ENCODE measurements at places on chromosomes 4 and X.

- no peak for DNase-seq
These were observed 57.7 kb upstream of the SLC7A11 start for GRCh38 chr4:138299881-138300280.

- DNase-seq = no peak
These were observed 61.0 kb downstream of the ENOPH1 start for GRCh38 chr4:82491251-82491960.

DNA sequence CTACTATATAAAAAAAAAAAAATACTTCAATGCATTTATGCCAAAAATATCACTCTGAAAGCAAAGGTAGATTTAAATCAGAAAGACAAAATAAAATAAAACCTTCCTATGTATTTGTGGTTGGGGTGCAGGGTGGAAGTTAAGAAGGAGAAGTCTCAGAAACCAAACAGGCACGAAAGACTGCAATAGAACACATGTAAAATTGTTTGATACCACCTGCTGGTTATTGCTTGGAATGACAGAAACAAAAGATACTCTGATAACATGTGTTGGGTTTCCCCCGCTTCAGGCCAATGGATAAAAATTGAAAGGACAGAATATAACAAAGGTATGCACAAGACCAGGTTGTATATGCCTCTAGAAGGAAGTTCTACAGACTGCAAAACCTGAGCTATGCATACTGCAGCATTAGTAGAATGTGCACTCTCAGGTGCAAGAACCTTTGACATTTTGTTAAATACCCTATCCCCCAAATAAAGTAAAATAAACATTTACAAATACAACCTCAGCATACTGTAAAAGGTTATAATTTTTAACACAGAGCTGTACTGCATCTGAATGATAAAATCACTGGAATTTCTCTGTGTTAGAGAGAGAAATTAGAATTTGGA is 118.8 kb downstream of the GABRA2 start:
- DNase-seq = no peak

GRCh38 chr4:150173982-150174398 is 95.7 kb downstream of the DCLK2 start:
- no peak for DNase-seq

GRCh38 chrX:45602151-45602550 is 401.5 kb upstream of the DIPK2B start:
- DNase-seq = no peak

DNA sequence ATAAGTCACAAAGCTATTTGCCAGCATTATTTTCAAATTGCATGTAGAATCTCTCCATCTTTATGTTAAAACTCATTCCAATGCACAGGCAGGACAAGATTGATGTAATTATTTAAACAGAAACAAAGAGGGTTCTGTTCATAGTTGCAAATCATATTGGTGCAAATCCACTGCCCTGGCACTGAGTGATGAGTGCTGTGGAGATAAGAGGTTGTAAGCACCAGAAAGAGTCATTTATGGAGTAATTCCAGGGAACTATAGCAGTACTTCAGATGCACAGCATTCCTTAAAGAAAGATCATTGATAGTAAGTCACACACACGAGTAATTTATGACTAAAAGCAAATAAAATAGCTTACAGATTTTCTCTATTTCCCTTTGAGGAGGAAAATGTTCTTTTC is 337.7 kb upstream of the CTSO start:
- DNase-seq = no peak

DNA sequence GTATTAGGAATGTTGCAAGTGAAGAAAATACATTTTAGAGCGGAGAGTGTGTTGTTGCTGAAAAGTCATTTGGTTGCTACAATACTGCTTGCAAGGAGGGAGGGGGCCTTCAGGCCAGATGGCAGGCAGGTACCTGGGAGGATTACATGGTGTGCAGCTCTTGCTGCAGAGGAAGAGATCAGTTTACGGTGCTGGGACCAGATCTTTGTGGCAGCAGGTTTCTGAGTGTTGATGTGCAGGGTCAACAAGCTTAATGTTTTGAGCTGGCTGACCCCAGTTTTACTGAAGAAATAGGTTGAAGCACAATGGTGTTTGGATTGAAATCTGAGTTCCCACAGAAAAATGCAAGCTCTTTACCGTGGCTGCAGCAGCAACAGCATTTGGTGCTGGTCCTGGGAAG is 96.4 kb upstream of the DDIT4L start:
- no peak for DNase-seq

DNA sequence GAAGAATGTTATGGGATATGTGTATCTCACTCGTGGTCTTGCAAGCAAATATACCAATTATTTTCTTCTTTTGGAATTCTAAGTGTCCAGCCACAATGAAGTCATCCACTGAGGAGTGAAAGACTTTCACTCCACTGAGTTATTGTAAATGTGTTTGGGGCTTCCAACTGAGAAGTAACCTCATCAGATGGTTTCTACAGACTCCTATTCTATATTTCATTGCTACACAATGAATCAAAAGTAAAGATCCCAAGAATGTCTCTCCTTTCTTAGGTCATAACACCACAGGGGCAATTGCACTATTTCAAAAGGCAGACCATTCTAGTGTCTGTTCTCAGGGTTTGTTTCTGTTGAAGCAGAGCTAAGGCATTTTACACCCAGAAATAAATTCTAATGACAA is 12.3 kb upstream of the VCX2 start:
- no peak for DNase-seq

GRCh38 chrX:39513836-39514235 is 583.9 kb downstream of the BCOR start:
- no peak for DNase-seq

- DNase-seq = no peak
These were observed 1.2 kb downstream of the TFE3 start for GRCh38 chrX:49041744-49042580.

DNA sequence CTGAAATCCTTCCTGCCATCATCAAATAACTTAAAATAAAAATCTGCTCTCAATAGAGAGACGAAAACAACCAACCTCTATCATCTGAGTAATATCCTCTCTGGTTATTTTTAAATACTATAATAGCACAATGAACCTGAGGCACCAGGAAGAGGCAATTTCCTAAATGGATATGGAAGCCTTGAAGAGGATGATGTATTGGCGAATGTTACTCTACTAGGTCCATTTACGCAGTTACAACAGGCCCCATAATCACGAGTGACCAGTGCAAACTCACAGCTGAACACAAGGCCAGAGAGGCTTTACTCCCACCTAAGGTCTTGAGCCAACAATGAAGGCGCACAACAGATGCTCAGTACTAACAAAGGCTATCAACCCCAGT is 678.8 kb upstream of the NR3C2 start:
- no peak for DNase-seq

DNA sequence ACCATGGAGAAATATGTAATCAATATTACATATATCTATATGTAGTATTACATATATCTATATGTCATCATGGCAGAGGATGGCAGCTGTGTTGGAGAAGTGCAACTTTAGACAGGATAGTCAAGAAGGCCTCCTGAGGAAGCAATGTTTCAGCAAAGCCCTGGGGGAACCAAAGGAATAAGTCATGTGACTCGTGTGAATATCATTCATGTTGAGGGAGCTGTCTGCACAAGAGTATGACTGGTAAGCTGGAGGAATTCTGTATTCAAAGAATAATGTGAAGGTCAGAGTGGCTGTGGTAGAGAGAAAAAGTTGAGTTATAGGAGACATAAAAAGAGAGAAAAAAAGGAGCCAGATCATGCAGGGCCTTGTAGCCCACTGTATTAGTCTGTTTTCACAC is 92.9 kb upstream of the EDNRA start:
- no peak for DNase-seq

DNA sequence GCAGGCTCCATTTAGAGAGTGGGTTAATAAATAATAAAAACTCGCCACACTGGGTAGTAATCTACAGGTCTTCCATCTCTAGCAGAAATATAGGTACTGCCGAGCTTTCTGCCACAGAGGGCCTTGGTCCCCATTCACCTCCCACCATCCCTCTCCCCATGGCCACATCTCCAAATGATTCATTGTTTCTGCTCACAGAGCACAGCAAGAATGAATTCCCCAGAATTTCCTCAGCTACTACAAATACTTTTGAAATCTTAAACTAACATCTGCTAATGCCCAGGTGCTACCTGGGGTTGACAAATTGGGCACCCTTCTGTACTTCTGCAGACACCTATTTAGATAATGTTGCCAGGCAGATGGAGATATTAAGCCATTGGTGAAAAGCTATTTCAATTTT is 5.1 kb downstream of the PHEX start:
- DNase-seq = no peak

DNA sequence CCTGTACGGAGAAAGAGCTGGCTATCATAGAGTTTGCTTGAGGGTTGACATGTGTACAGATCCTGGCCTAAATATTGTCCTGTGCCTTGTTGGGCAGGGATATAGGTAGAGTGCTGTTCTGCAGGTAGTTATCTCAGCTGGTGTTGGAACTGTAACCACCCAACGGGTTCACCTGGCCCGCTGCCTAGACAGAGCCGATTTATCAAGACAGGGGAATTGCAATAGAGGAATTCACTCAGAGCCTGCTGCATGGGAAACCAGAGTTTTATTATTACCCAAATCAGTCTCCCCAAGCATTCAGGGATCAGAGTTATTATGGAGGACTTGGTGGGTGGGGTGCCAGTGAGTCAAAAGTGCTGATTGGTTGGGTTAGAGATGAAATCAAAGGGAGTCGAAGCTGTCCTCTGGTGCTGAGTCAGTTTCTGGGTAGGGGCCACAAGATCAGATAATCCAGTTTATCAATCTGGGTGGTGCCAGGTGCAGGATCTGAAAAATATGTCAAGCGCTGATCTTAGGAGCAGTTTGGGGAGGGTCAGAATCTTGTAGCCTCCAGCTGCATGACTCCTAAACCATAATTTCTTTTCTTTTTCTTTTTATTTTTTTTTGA is 42.5 kb upstream of the XIAP start:
- DNase-seq = no peak

DNA sequence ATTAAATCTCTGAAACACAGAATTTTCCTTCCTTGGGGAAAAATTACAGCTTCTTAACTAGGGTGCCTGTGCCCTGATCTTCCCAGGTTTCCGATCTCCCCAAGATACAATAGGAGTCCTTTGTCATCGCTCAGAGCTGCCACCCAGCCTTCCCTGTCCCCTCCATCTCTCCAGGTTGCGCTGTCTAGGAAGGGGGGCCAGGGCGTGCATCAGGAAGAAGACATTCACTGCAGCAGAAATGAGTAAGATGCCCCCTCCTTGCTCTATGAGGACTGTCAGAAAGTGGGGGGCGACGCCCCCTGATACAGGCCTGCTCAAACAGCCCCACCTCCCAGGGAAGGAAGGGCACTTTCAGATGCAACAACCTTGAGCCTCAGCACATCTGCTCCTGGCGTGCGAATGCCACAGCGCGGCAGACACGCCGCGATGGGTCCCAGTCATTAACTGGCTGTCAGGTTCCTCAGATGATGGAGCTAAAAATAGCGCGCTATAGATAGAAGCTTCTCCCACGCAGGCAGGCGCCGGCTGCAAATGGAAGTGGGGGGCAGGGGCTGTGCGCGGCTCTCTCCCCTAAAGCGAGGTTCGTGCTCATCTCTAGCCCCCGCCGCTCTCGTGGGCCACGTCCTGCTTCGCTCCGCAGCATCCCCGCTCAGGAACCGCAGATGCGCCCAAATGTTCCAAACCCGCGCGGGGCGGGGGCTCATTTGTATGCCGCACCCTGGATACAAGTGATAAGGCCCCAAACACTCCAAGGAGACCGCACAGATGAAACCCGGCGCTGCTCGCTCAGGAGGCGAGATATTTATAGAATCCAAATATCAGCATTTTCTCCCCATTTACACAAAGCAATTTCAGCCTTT is 57.6 kb upstream of the LGI2 start:
- DNase-seq = no peak

DNA sequence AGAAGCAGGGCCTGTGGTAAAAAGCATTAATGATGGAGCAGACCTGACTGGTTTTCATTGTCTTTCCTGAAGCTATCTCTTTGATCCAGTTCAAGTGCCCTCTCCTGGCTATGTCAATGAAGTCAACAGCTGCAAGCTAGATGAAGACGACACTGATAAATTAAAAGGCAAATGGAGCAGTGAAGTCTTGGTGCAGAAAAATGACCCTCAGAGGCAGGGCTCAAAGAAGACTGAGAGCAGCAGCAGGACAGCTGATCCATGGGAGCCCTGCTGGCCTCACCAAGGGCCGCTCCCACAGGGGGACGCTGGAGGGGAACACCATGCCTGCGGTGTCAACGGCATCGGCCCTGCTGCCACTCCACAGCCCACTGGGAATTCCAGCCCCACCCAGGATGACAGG is 96.2 kb downstream of the RELL1 start:
- DNase-seq = no peak

GRCh38 chr4:155973639-155974475 is 20.2 kb upstream of the CTSO start:
- no peak for DNase-seq

DNA sequence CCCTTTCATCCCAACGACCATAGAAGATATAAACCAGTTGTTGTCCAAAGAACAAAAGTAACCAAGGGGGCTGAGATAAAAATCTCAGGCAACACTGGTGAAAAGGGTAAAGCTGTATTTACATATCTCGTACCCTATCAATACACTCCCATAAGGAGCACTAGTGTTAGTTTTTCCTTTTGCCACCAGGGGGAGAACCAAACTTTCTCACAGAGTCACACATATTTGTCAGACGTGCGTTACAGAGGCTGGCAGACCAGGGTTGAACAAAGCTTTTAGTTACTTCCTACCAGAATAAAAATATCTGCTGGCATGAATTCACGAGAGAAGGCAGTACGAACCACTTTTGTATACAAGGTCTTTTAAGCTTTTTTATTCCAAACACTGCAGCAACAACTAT is 88.3 kb downstream of the AMELX start:
- DNase-seq = peak; percentile 3

GRCh38 chrX:24339911-24340310 is 20.5 kb upstream of the SUPT20HL1 start:
- DNase-seq = no peak
